Breast epithelium (tissue), 4 donors: ENCODE measurements at places on chromosomes 1 and 21.

GRCh38 chr1:221294242-221294641 lies 415.0 kb downstream of the HLX start:
- no peak for DNase-seq

GRCh38 chr1:167744901-167745300 lies 23.1 kb downstream of the MPZL1 start:
- no peak for DNase-seq

GRCh38 chr1:1748686-1749321 lies 24.6 kb upstream of the CDK11A start:
- no peak for DNase-seq

- no peak for DNase-seq
These were observed 21.1 kb downstream of the E2F2 start for GRCh38 chr1:23509896-23510295.

GRCh38 chr1:24946861-24947658 lies 17.0 kb upstream of the RUNX3 start:
- no peak for DNase-seq

- DNase-seq: no peak
These were observed 22.6 kb downstream of the PHACTR4 start for GRCh38 chr1:28392027-28392652.

GRCh38 chr1:28200234-28200873 lies 23.9 kb upstream of the PTAFR start:
- DNase-seq: no peak

GRCh38 chr1:25662061-25662460 lies 45.5 kb downstream of the MAN1C1 start:
- no peak for DNase-seq

- DNase-seq: no peak
These were observed 1.1 kb upstream of the OR14I1 start for GRCh38 chr1:248703674-248704073.

DNA sequence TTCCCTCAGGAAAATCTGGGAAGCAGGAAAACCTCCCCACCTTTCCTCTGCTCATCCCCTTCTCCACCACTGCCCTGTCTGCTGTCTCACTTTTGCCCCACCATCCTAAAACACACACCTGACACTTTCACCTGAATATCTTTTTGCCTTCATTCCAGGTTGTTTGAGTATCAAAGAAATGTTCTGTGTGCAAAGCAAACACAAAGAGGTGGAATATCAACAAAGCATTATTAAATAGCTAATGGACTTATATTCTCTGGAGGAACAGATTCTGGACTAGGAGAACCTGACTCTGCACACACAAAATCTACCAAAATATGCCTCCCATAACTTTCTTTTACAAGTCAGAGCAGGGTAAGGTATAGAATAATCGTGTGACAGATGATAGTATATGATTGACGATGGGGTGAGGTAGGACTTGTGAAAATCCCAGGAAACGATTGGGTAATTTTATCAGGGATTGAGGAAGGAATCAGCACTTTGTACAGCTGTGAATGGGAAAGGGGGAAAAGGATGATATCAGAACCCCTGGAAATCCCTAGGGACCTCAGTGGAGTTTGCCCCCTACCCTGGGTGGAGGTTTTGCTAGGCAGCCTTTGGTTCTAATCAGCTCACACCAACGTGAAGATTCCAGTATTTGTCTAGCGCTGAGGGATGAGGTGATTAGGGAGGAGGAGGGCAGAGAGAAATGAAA lies 87.7 kb downstream of the PROX1 start:
- DNase-seq: no peak
